ENCODE measurements at places on chromosomes 7 and 10.

DNA sequence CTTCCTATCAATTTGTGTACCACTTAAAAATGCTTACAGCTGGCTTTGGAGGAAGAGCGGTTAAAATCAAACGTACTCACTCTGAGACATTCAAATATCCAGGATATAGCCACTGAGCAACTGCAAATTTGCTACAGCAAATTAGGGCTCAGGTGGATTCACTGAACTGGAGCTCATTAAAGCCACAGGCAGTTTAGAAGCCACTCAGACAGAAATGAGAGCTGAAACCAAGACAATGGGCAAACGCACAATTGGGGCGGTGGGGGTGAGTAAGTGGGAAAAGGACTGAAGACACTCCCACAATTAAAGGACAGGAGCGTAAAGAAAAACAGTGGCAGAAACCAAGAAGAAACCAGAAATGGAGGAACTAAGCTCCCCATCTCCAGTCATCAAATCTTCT lies 20.5 kb downstream of the MPP7 start:
- no peak for DNase-seq

DNA sequence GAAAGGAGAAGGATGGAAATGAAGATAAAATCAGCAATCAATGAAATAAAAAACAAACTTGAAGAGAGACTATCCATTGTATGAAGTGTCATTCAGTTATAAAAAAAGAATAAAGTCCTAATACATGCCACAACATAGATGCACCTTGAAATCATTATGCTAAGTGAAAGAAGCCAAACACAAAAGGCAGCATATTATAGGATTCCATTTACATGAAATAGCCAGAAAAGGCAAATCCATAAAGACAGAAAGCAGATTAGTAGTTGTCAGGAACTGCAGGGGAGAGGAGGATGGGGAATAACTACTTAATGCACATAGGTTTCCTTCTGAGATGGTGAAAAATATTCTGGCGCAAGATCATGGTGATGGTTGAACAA lies 6.6 kb upstream of the PON1 start:
- DNase-seq: no peak

DNA sequence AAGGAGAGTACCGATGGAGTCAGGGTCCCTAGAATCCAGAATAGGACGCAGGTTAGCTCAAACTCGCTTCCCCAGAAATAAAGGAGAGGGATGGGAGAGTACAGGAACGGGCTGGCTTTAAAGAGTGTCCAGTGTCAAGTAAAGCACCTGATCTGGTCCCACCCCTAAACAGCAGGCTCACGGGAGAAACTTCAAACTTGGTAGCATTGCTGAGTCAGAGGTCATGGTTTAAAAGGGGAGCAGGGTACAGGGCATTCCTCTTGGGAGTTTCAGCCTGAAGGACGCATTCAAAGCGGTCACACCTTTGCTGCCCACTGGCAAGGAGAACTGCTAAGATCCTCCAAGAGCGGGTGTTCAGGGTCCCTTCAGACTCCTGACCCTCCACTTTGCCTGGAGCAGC lies 140.7 kb downstream of the GLI3 start:
- no peak for DNase-seq

GRCh38 chr10:94125856-94126255 lies 132.1 kb downstream of the PLCE1 start:
- no peak for DNase-seq

- no peak for DNase-seq
These were observed 192.3 kb downstream of the IMMP2L start for GRCh38 chr7:111370002-111370401.

DNA sequence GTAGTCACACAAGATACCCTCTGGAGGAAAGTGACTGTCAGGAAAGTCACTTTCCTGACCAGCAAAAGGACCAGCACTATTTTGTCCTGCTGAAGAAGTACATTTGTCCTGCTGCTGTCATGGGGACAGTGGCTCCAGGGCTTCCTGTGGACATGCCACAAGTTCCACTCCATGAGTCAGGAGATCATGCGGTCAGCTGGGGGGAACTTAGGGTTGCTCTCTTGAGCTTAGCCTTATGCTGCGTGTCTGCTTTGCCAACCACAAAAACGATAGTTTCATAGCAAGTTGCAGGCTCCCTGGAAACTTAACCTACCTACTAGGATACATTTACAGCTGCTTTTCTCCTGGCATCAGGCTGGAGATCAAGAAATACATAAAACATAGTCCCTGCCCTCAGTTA lies 19.8 kb upstream of the ALOX5 start:
- no peak for DNase-seq

GRCh38 chr10:17548162-17548561 lies 69.0 kb downstream of the HACD1 start:
- DNase-seq: no peak

- DNase-seq: no peak
These were observed 23.6 kb upstream of the PPIA start for GRCh38 chr7:44772867-44773266.

GRCh38 chr10:109889867-109890266 lies 33.4 kb downstream of the XPNPEP1 start:
- no peak for DNase-seq

DNA sequence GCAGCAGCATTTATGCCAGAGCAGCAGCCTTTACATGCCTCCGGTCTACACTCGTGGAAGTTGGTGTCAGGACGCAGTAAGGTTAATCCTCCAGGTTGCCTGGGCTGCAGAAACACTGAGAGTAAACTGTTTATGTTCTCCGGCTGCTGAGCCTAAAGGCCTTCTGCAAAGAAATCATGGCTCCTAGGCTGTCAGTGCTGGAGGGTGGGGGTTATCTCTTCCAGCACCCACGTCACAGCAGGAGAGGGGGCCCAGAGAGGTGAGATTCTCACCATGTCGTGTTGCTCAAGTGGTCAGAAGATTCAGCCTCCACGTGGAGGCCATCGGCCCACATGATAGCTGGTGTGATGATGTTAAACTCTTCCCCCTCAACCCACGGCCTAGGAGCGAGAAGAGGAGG lies 41.2 kb downstream of the COL13A1 start:
- DNase-seq: no peak

- no peak for DNase-seq
These were observed at the start of gene SEMA3E for GRCh38 chr7:83648464-83649241. SEMA3E (minus strand) TSS chr7:83649139.

DNA sequence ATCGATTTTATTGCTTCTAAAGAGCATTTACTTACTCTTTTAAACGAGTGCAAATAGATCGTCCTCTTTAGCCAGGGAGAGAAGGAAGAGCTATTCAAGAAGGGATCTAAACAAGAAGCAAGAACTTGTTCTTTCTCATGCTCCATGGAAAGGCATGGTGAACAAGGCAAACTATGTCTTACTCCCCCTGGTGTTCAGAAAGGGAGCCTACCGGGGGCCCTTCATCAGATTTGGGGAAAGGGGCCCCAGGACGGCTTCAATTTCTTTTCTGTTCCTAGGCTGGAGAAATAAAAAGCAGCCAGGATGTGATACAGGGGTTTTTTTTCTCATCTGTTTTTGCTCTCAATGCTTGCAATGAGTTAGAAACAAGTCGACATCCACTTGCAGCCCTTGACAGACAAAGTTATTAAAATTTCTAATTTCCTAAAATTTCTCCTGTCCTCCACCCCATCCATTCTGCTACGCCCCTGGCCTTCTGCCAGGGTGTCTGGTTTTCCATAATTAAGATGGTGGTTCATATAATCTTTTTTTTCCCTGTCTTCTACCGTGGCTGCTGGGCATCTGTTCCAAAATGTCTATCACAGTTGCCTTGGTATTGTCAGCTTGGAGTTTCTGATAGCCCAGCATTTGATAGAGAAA lies 214.4 kb downstream of the CREB5 start:
- DNase-seq: no peak

GRCh38 chr7:14270099-14270498 lies 280.6 kb upstream of the ETV1 start:
- DNase-seq: no peak

DNA sequence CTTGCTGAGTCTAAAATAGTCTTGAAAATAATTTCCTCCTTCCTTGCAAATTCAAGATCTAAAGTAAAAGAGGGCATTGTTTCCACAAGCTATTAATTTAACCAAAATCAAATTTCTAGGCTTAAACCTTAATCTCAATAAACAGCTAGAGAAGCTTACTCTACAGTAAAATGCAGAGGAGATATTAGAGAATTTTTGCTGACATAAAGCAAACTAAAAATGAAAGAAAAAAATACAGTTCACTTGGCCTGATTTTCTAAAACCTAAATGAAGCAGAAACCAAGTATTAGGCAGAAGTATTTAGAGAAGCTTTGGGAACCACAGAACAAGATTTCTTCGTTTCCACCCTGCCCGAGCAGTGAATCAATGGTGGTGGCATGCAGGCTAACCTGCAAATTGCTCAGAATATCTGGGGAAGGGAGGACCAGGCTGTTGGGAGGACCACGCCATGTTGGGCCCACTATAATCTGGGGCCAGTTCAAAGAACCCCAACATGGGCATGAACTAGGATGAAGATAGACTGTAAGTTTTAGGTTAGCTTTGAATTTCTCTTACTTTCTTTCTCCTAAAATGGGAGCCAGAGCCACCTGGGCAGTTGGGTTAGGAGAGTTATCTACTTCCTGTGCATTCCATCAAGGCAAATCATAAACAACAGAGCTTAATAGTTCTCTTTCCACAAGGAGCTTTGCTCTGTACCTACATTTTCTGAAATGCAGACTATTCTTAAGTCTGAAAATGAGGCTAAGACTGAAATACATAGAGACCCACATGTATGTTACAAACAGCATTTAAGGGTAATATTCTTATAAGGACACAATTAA lies 4.1 kb downstream of the LAMB1 start:
- no peak for DNase-seq

DNA sequence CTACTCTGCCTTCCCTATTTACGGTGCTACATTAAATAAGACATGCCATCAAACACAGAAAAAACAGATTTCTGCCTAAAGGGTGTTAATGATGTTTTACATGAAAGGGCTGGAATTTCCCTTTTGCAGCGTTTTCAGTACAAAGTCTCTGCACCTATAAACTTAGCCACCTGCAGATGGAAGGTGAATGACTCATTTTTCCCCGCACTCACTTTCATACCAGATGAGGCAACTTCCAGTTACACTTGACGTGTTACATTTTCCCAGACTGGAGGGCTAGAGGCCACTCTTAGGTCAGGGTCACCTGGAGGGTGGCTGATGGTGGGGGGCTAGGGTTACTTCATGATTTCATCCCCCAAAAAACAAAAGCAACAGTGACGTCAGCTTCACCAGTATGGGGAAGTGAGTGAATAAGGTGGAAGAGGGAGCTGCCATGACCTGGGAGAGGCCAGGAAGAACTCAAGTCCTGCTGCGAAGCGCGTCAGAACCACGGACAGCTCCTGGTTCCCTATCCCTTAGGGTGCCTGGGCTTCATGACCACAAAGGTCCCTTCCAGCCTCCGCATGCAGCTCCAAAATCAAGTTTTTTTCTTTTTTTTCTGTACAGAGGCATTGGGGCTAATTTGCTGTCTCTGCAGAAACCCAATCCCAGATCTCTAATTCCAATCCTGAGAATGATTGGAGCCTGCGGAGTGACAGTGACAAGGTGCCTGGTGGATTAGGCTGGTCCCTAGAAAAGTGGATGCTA lies 94.0 kb downstream of the ADARB2 start:
- no peak for DNase-seq

- no peak for DNase-seq
These were observed 4.6 kb downstream of the MARVELD1 start for GRCh38 chr10:97718178-97718577.

GRCh38 chr7:12554351-12554750 lies 16.2 kb upstream of the SCIN start:
- no peak for DNase-seq

GRCh38 chr10:74855027-74855426 lies 28.6 kb downstream of the KAT6B start:
- DNase-seq: no peak

DNA sequence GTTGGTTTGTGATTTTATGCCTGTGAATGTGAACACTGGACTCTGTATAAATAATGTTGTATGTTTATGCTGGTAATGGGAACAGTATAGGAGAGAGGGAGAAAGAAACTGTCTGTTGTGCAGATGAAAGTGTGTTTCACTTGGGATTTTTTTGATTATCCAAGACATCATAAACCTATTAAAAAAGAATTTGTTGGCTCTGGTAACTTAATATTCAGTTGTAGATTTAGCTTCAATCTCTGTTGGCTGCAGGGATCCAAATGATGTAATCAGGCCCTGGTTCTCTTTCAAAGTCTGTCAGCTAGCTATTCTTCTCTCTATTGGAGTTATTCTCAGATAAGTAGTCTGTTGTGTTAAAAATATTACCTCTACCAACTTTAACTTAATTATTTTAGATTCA lies 168.8 kb upstream of the RHOBTB1 start:
- DNase-seq: no peak

DNA sequence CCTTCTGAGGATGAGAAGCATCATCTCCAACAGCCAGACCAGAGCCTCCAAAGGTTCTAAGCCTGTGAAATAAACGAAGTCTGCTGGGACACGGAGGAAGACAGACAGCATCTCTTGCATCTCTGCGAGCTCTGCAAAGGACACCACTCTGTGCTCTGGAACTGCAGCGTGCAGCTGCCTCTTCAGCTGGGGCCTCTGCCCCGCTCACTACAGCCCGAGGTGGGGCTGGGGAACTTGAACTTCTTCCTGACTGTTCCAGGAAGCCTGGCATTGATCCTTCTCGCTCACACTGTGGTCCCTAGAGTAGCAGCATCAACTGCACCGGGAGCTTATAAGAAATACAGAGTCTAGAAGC lies 163.3 kb downstream of the USP6NL start:
- DNase-seq: no peak

GRCh38 chr10:71795248-71795647 lies 21.9 kb upstream of the VSIR start:
- no peak for DNase-seq

DNA sequence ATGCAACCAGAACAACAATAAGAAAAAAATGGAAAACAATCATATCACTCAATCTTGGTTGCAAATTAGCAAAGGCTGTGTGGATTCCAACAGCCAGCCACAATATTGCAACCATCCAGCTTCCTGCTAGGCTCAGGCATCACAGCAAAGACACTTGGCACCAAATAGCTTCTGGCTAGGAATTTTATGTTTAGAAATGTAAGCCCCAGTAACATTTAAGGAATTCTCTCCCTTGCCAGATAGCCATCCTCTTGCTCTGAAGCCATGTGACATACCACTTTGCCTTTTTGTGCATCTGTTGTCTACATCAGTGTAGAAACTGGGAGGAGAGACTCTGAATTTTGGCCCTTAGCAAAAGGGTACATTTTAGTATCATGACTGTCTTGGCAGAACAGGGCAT lies 22.2 kb downstream of the MKX start:
- DNase-seq: no peak

GRCh38 chr7:18206331-18206730 lies 178.7 kb upstream of the PRPS1L1 start:
- no peak for DNase-seq

GRCh38 chr10:5283305-5284158 lies 81.2 kb upstream of the UCN3 start:
- DNase-seq: no peak
